ENCODE measurements at places on chromosomes 6 and 20. TPM values are rescaled to one million over a fixed set of nuclear protein-coding genes. Genes with fewer than 3 reads are reported as not detected.

GRCh38 chr20:2261046-2261485, 34.7 kb upstream of the TGM3 start:
- DNase-seq, result peak; percentile 73

- peak; percentile 43 for DNase-seq
These were observed 3.0 kb upstream of the BLCAP start for GRCh38 chr20:37530696-37531095.

- DNase-seq, result no peak
These were observed 24.6 kb downstream of the TBX18 start for GRCh38 chr6:84739866-84740208.

GRCh38 chr20:50058662-50059402, 54.1 kb downstream of the UBE2V1 start:
- DNase-seq, result no peak

DNA sequence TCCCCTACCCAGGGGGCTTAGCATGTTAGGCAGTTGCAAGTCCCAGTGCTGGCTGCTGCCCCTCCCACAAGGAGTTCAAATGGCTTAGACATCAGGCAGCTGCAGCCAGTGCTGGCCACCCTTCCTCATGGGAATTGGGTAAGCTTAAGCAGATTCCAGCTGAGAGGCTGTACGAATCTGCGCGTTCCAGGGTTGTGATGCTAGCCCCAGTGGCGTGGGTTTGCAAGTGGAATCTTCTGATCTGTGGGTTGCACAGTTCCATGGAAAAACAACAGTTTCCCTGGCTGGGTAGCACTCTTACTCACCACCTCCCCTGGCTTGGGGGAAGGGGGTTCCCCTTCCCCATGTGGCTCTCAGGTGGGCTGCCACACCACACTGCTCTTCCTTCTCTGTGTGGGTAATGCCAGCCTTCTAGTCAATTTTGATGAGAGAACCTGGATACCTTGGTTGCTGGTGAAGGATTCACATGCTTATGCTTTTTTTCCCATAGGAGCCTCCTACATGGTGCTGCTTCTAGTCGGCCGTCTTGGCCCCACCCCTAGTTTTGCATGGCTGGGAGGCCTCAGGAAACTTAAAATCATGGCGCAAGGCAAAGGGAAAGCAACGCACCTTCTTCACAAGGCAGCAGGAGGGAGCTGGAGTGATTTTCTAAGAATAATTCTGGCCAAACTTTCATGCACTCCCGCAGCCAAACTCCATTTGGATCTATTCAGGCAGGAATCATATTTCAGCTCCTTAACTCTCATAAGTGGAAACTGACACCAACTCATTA, 13.0 kb downstream of the DYNLT2 start:
- no peak for DNase-seq

DNA sequence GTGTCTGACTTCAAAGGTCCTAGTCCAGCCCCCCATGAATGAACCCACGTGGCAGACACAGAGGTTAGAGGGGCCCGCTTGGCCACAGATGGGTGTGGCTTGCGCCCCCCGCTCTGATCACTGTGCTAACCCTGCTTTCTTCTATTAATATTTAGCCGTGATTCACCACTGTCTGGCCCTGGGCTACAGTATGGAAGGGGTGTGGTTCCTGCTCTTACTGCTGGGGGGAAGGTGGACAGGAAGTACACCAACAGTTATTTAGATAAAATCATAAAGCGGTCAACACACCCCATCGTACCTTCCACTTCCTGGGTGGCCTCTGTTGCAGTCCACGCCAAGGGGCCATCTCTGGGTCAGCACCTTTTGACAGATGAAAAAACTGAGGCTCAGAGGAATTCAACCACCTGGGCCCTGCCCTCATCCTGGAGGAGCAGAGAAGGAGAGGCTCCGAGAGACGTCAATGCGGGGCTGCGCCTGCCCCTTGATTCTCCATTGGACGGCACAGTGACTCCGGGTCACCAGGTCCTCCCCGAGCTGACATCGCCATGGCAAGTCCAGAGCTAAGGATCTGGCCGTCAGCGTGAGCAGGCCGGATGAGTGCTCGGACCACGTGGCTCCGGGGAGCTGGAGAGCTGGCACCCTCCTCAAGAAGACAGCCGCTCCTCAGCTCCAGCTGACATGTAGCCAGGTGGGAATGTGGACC, 206.3 kb downstream of the PREX1 start:
- DNase-seq, result no peak

GRCh38 chr20:13397300-13397724, 176.2 kb downstream of the ISM1 start:
- no peak for DNase-seq

- no peak for DNase-seq
These were observed 44.1 kb downstream of the GJA1 start for GRCh38 chr6:121479486-121480098.

DNA sequence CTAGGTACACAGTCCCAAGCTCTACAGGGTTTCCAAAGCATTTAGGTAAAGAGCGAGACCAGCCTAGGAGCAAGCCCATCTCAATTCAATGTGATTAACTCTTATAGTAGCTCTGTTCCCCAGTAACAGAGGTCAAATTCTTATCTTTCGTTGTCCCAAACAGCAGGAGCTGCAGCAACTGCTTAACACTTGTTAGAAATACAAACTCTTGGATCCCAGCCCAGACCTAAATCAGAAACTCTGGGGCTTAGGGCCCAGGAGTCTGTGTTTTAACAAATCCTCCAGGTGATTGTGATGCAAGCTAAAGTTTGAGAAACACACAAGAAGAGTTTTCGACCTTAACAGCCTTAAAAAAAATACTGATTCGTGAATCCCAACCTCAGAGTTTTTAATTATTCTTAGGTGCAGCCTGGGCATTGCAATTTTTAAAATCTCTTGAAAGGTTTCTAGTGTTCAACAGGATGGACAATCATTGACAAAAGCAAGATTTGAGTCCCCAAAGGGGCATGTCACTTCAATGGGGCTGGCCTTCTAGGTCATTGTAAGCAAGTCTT, 127.4 kb upstream of the HCRTR2 start:
- DNase-seq, result no peak

DNA sequence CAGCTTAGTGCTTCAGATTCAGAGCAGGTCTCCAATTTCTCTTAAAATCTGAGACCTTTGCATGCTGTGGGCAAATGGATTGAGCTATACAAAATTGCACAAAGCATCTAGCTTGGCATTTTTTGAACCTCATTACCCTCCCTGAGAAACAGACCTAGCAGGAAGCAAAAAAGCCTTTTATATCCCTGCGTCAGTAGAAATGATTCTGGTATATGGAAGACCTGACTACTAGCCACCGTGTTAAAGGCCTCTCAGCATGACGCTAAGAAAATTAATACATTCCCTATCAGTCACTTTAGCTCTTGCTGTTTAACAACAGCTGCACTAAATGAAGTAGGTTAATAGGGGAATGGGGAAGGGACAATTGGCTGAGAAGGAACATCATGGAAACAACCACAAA, 110.7 kb upstream of the SMLR1 start:
- DNase-seq, result no peak

DNA sequence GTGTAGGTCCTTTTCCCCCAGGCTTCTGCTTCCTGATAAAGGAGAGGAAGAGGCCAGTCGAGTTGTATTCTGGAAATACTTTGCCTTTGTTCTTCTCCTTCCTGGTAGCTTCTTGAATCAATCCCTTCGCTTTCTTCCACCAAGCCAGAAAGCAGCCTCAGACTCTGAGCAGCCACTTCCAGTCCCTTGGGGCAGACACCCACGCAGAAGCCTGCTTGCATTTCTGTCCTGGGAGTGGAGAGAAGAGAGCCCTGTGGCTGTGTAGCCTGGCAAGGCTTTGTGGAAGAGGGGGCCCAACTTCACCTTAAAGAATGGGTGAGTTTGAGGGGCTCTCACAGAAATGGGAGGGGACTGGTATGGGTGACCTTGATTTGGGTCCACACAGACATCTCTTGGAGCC, 211.0 kb upstream of the SSTR4 start:
- no peak for DNase-seq

- DNase-seq, result no peak
These were observed 446.7 kb downstream of the GJA1 start for GRCh38 chr6:121881974-121882667.

DNA sequence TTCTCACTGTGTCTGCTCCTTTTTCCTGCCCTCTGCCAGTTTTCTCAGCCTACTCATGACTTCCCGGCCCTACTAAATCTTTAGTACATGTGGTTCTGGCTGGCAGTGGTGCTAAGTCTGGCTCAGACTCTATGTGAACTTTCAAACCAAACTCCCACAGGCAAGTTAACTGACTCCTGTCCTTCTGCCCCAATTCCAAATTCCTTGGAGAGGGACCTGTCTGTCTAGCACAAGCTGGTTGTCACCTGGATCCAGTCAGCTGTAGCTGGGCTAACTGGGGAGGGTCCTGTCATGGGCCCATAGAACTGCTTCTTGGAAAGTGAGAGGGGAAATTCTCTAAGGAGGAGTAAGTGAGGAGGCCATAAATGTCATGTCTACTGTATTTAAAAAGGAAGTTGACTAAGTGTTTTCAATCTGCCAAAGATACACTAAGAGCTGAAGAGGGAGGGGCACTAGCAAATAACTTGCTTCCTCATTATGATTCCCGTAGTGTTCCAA, 240.1 kb downstream of the KCNQ5 start:
- DNase-seq, result no peak

DNA sequence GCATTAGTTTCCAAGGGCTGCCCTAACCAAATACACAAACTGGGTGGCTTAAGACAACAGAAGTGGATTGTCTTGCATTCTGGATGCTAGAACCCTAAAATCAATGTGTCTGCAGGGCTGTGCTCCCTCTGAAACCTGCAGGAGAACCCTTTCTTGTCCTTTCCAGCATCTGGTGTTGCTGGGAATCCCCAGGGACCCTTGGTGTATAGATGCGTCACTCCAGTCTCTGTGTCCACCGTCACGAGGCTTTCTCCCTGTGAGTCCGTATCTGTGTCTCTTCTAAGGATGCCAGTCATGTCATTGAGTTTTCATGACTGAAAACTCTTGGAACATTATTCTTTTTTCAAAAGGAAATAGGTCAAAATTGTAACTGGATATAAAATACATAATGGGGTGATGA, 142.9 kb downstream of the RNASET2 start:
- DNase-seq, result no peak

DNA sequence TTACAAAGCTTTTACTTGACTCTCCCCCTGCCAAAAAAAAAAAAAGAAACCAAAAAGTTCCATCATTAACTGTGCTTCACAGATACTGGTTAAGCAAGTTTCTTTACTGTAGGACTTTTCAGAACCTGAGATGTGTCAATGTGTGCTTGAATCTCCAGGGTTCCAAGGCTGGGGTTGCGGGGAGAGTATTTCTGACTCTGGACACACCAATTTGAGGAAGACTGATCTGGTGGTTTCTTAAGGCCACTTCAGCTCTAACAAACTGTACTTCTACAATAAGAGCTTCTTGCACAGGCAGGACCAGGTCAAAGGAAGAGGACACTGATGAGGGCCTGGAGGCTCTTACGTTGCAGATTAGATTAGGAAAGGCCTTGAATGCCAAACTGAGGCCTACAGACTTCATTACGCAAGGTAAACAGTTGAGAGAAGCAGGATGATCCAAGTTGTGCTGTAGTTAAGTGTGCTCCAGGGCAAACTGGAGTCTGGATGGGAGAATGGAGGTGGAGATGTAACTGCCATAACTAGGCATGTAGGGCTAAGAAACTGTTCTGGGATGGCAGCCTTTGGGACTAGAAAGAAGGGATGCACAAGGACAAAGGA, 24.4 kb downstream of the COMMD7 start:
- DNase-seq, result no peak

- DNase-seq, result no peak
These were observed 34.1 kb upstream of the HMGA1 start for GRCh38 chr6:34202329-34203201.

The SLC22A16 gene
- not detected for total RNA-seq

The NRN1 gene
- total RNA-seq, result not detected

The HLA-DOA gene
- total RNA-seq, result 0.09 TPM

The TBC1D20 gene
- total RNA-seq, result 36.6 TPM

The RNGTT gene
- 22.6 TPM for total RNA-seq

The ADGRF1 gene
- not detected for total RNA-seq

The DIDO1 gene
- total RNA-seq, result 75.1 TPM

The FGD2 gene
- not detected for total RNA-seq
